ENCODE measurements at places on chromosomes 11 and 22.

DNA sequence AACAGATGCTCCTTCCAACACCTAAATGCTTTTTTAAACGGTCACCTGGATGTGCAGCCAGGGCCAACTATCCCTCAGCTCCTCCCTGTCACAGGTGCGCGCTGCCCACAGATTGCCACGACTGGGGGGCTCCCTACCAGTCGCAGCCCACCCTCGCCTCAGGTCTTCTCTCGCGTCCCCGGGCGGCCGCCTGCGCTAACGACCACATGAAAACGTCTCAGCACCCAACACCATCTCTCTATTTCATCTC lies 469 bp downstream of the ZBED5 start:
- no peak for DNase-seq

- DNase-seq, result no peak
These were observed 1.6 kb upstream of the KRTAP5-1 start for GRCh38 chr11:1586699-1587098.

DNA sequence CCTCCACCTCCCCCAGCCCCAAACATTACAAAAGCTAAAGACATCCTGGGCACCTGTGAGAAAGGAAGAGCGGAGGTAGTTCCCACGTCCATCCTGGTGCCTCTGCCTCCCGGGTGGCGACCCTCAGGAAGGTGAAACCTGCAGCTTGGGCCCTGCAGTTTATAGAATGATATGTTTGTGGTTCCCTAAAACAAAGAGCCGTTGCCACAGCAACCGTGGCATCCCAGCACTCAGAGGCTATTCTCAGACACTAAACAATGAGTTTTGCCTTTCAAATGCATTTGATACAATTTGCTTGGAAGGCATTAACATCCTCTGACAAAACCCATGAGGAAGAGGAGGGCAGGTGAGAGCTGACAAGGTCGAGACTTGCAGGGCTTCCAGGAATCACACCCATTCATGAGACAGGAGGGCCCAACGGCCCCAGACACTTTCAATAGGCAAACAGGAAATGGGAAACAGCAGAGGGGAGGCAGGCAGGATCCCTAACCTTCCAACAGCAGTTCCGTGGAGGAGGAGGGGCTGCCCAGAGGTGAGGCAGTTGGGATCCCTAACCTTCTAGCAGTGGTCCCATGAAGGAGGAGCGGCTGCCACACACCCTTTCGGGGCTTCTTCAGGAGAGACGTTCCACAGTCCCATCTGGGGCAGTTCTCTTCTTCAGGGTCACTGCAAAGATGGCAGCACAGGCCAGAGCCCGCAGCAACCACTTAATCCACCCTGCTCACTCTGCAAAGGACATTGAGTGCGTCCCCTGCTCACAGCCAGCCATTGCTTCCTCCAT lies 379.2 kb downstream of the SHANK2 start:
- no peak for DNase-seq

GRCh38 chr11:129937592-129938238 lies 42.3 kb upstream of the NFRKB start:
- DNase-seq, result no peak

- no peak for DNase-seq
These were observed 325.5 kb downstream of the CADM1 start for GRCh38 chr11:115178705-115179104.

- no peak for DNase-seq
These were observed 5.0 kb downstream of the SLC1A2 start for GRCh38 chr11:35414311-35414710.

DNA sequence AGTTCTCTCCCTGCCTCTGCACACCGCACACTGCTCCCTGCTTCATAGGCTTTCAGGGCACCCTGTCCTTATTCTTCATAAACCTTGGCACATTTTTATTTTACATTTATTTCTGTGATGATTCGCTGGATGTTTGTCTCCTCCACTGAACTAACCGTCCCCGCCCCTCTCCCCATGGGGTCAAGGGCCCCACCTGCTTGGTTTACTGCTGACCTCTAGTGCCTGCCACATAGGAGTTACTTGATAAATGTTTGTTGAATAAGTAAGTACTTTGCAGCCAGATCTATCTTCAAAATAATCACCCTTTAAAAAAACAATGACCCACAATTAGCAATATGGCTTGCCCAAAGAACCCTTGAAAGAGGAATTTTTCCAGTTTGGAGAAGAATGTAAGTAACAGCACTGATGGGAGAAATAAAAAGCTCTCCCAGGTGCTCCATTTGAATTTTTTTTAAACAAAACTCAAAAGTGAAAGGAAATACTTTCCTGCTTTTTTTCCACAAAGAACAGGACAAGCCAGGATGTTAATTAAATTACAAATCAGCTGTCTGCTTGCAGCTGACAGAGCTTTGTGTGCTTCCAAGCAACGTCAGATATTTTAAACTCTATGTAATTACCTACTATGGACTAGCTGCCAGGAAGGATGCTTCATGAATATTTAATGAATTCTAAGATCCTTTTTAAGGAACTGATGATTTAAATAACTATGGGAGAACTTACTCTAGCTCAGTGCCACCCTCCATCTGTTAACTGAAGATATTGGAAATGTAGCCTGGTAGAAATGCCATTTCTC lies 1083.6 kb downstream of the DLG2 start:
- no peak for DNase-seq

- DNase-seq, result no peak
These were observed 1.1 kb upstream of the RASSF10 start for GRCh38 chr11:13008061-13008435.

DNA sequence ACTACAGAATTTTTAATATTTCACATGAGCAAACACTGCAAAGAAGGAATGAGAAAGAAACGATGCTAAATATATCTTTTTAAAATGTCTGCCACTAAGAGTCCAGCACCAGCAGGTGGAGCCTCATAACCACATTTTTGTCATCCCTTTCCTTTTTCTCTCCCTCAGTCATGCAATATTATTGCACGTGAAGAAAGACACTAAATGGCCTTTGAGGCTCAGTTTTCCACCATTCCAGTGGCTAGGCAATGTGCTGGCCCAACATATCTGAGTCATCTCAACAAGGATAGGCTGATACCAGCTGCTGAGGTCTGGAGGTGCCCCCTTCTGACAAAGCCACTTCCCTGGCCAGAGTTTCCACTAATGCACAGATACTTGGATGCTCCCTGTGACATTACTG lies 1.8 kb downstream of the ALKBH8 start:
- DNase-seq, result no peak

DNA sequence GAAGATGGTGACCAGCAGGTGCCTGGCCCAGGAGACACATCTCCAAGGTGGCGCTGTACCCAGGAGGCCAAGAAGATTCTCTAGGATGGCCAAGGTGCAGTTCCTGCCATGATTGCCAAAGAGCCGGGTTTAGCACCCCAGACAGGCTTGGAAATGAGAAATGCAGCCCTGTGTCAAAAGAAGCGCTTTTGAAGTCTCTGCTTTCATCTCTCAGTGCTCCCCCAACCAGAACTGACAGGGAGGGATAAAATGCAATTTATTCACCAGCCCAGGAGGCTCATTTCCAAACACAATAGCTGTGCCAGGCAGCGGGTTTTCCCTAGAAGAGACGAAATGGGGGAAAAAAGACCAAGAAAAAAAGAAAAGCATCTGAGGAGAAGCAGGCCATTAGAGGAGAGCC lies 195.9 kb upstream of the NCAM1 start:
- no peak for DNase-seq

- DNase-seq, result no peak
These were observed 112.1 kb upstream of the DRD2 start for GRCh38 chr11:113587308-113587739.

DNA sequence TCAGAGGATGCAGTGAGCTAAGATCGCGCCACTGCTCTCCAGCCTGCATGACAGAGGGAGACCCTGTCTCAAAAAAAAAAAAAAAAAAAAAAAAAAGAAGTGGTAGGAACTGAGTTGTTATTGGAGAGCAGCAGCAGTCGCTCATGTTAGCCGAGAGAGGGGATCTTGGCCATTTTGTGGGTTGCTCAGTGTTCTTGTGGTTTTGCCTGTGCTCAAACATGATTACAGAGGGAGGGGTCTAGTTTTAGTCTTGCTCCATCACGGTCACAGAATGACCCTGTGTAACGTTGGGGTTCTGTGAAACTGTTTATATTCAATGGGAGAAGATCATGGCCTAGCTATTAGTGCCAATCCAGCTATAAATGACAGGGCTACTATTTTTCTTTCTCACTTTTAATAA lies 1.9 kb downstream of the DPAGT1 start:
- no peak for DNase-seq

DNA sequence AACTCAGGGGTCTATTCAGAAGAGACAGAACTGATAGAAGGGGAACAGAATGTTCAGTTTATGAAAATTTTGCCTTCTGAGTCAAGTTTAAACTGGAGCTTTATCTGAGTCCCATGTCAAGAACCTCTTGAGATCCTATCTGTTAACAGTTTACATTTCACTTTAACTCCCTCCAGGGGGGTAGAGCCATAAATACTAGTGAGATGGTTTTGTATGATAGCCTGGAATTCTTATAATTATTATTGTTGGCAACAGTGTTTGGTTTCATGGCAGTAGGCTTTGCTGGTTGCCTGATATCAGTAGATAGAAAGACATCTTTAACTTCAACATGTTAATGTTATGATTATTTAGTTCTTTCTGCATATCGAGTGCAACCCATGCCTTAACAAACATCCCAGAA lies 498.5 kb downstream of the INSC start:
- DNase-seq, result no peak

DNA sequence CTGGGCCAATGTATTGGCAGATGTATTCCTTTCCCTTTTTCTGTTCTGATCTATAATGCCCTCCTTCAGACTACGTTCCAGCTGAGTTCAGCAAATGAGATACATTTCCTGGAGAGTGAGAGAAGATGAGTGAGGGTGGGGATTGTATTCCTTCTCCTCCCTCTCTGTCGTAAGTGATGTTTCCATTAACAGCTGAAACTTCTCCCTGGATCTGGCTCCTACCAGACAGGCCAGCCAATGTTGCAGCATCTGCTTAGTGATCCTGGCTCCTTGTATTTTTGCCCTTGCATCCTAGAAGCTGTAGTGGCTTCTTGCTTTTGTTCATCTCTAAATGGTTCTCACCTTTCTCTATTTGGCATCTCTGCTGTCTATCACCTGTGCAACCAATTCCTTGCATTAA lies 48.2 kb upstream of the MTMR2 start:
- no peak for DNase-seq

- no peak for DNase-seq
These were observed 14.1 kb upstream of the B3GNT6 start for GRCh38 chr11:77019976-77020595.

DNA sequence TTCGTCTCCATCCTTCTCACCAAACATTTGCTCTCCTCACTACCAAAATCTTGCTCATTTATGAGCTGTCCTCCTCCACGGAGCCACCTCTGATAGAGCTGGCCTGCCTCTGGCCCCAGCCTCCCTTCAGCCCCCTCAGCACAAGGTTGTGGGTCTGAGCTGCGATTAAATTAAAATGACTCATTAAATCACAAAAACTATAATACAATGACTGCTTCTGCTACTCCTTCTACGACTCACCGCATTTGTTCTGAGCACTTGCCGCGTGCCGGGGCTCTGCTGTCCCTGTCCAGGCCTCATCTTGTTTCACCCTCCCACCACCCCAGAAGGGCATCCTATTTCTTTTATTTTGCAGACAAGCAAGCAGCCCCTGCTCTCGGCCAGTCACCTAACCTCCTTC lies 49.2 kb upstream of the TIMP3 start:
- DNase-seq, result no peak

DNA sequence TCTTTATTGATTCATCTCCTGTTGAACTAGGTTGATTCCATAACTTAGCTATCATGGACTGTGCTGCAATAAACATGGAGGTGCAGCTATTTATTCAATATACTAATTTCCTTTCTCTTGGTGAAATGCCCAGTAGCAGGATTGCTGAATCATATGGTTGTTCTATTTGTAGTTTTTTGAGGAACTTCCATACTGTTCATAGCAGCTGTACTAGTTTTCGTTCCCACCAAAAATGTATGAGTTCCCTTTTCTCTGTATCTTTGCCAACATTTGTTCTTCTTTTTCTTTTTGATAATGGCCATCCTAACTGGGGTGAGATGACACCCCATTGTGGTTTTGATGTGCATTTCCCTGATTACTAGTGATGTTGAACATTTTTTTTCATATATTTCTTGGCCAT lies 87.2 kb upstream of the NAV2 start:
- no peak for DNase-seq

DNA sequence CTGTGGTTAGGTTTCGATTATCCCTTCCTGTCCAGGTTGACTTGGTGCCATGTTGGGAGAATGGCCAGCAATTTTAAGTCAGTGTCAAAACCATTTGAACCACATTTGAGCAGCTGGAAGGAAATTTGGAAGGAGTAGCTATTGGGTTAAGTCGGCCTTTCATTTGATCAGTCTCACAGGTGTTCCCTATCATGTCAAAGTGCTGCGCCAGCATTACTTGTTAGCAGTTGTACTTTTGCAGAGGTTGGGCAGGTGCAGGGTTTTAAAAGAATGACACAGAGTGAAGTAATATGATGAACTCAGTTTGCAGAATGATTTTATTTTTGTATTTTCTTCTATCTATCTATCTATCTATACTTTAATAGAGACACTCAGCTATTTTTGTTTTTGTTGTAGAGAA lies 6.4 kb upstream of the TYMP start:
- DNase-seq, result no peak

DNA sequence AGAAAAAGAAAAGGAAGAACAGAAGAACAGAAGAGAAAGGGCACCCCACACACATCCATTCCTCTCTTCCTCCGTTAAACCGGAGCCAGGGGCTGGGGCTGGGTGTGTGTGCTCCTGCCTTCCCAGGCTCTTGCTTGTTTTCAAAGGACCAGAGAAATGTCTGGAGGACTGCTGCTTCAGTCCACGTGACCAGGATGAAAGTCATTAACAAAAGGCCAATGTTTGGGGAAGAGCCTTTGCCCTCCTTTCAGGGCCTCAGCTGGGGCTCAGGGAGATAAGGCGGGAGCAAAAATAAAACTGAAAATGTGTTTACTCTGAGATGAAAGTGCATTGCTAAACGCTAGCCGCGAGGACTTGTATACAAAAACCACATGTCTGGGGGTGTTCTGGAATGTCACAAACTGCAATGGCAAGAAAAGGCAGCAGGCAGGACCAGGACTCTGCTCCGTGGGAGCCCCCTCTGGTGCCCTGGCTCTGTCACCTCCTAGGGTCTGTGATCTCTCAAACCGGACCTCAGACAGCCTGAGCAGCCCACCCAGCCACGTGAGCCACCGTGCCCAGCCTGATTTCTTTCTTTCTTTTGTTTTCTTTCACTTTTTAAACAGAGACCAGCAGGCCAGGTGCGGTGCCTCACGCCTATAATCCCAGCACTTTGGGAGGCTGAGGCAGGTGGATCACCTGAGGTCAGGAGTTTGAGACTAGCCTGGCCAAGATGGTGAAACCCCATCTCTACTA lies 31.6 kb upstream of the MYH9 start:
- no peak for DNase-seq

Data from esophagus squamous epithelium (tissue), 5 donors.